ENCODE measurements at places on chromosomes 11 and 22.

DNA sequence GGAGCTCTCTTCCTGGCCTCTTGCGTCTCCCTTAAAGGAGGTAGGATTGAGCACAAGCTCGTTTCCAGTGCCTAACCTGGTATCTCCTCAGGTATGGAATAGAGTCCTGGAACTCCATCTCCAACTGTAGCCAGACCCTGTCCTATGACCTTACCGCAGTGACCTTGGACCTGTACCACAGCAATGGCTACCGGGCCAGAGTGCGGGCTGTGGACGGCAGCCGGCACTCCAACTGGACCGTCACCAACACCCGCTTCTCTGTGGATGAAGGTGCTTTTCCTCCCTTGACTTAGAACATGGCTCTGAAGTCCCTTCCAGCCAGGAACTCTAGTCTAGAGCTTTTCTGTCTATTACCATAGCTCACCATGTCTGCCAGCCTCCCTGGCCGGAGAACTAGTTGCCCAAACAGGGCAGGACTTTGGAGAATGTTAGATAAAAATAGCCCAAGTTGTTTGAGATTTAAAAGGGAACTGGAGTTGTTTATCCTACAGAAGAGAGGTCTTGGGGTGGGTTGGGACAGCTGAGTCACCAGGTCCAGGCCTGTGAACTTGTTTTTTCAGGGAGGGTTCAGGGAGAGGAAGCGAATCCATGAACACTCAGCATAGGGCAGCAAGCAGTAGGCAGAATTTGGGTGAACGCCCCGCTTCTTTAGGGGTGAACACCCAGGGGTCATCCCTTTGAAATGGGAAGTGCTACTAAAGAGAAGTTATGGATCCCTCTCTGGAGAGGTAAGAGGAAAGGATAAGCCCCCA, 3.3 kb downstream of the IL10RA start:
- DNase-seq: no peak

- DNase-seq: no peak
These were observed 62.6 kb upstream of the PTPRJ start for GRCh38 chr11:47917599-47918369.

GRCh38 chr11:66723693-66724092, 5.3 kb downstream of the SPTBN2 start:
- no peak for DNase-seq

GRCh38 chr11:109733245-109733644, 311.3 kb downstream of the C11orf87 start:
- no peak for DNase-seq

DNA sequence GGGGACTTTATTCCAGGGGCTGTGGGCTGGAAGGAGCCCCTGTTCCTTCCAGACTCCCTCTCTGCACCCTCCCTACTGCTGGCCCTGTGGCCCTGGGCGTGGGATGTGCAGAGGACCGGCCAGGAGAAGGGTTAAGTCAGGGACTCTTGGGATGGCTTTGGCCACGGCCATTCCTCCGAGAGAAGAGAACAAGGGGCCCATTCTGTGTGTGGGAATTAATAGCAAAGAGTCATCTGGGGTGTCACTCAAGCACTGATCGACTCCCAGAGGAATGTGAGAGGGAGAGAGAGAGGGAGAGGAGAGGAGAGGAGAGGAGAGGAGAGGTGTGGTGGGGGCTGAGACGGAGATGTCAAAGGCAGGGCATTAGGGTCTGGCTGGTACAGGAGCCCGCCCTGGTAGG, 14.2 kb upstream of the SOX10 start:
- no peak for DNase-seq

DNA sequence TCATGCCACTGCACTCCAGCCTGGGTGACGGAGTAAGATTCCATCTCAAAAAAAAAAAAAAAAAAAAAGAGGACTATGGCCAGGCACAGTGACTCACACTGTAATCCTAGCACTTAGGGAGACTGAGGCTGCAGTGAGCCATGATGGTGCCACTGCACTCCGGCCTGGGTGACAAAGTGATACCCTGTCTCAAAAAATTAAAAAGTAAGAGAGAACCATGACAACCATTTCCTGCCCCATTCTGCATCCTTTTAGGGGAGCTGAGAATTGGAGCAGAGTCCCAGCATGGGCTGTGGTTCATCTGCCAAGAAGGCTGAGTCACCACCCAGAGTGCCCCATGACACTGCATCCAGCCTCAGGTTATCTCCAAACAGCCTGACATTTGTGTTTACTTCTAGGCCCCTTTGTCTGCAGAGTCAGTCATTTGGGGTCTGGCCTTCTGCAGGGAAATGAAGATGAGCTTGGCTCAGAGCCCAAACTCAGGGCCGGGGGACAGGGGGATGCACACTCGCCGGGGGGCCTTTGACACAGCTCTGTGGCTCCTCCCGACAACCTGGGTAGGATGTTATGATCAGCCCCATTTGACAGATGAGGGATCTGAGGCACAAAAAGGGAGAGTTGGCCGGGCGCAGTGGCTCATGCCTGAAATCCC, 4.7 kb downstream of the CSDC2 start:
- DNase-seq: no peak

DNA sequence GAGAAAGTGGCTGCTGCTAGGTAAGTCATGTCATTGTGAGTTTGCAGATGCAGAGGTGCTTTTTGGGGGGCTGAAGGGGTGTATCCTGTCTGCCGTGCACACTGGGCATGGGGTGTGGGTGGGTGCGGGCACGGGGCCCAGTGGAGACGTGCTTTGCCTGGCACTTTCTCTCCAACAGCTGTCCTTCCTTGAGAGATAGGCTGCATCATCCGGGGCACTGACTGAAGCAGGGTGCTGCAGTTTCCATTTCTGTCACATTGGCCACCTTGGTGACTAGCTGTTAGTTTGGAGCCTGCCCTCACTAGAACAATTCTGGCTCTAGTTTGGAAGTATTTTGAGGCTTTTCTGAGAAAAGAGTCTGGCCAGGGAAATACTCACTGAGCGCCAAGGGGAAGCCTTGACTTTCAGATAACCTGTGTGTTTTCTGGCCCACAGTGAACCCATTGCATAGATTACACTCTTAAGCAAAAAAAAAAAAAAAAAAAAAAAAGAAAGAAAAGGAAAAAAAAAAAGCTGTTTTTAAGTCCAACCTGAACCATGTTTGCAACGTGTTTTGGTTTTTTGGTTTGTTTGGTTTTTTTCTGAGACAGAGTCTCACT, 219.2 kb downstream of the NAV2 start:
- no peak for DNase-seq

DNA sequence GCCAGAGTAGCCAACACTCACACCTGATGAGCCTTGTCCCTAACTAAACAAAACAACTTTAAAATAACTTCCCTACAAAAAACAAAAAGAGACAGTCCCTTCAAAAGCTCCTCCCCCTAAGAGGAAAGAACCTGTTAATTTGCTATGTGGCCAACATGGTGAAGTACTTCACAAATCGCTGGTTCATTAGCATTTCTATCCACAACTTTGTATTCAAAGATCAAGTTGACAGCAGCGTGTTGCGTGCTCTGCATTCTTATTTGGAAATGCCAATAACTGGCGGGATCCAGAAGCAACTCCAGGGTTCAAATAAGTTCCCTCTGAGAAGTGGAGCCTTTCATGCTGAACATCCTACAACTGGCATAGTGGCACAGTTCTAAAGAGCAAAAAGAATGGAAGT, 48.6 kb downstream of the CADM1 start:
- no peak for DNase-seq

DNA sequence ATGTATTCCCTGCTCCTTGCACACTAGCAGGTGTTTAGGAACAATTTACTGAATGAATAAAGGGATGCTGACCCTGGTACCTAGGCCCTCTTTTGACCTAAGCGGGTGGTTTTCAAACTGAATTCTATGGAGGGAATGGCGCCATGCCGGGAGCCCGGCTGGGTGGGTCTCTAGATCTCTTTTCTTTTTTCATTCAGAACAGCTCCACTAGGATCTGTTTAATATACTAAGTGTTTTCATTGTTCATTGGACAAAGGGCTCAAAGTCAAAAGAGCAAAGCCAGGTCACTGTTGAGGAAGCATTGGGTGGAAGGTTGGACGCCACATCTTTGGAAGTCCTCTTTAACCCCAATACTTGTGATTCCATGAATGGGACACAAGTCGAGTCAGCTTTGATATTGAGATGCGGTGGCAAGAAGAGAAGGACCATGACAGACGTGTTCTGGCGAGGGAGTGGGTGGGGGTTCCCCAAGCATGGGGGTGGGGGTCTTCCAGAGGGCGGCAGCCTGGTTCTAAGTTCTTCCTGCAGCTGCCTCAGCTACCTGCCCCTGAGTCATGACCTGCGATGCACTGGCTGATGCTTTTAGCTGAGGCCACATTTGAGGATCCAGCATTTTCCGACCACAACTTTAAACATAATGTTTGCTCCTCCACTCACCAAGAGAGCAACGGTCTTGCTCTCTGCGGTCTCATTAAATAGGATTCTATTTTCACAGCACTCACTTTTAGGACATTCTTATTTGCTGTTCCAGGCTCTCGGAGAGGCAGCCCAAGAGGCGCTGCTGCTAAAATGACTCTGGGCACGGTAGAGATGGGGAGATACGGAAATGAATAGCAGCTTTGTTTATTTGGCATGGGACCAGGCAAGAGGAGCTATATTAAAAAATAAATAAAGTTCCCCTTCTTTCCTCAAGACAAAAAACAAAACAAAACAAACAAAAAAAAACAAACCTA, 100.6 kb downstream of the FBXO7 start:
- no peak for DNase-seq

GRCh38 chr11:65662799-65663638, at the start of gene RELA:
RELA (minus strand) TSS chr11:65662916; CDS start chr11:65662832, 84 bp downstream.
- DNase-seq: peak; percentile 86

DNA sequence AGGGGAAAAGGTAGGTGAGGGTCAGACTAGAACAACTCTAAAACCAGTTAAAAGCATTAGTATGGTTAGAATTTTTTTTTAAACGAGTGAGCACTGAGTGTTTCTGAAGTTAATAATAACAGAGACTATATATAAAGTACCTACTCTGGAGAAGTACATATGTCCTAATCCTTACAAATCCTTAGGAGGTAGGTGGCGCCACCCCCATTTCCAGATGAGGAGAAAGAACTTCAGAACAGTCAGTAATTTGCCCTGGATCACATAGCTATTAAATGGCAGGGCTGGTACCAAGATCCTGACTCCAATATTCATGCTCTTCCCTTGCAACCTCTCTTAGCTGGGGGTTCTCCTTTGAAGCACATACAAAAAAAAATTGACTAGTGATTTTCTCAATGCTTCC, 80.5 kb downstream of the CLPB start:
- no peak for DNase-seq

DNA sequence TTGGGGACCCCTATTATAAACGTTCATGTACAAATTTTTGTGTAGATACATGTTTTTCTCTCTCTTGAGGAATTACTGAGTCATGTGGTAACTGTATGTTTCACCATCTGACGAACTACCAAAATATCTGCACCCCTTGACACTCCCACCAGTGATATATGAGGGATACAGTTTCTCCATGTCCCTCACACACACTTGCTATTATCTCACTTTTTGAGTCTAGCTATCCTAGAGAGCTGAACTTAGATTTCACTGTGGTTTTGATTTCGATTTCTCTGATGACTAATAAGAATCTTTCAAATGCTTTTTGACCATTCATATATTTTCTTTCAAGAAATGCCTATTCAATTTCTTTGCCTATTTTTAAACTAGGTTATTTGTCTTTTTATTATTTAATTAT, 200.2 kb downstream of the PGR start:
- DNase-seq: no peak

GRCh38 chr11:76095891-76096290, 110.4 kb downstream of the WNT11 start:
- DNase-seq: no peak

GRCh38 chr11:33000181-33000580, 15.5 kb upstream of the DEPDC7 start:
- DNase-seq: no peak

GRCh38 chr11:78417175-78417887, at the start of gene GAB2:
GAB2 (minus strand) TSS chr11:78417820; CDS start chr11:78417720, 100 bp downstream.
- no peak for DNase-seq

DNA sequence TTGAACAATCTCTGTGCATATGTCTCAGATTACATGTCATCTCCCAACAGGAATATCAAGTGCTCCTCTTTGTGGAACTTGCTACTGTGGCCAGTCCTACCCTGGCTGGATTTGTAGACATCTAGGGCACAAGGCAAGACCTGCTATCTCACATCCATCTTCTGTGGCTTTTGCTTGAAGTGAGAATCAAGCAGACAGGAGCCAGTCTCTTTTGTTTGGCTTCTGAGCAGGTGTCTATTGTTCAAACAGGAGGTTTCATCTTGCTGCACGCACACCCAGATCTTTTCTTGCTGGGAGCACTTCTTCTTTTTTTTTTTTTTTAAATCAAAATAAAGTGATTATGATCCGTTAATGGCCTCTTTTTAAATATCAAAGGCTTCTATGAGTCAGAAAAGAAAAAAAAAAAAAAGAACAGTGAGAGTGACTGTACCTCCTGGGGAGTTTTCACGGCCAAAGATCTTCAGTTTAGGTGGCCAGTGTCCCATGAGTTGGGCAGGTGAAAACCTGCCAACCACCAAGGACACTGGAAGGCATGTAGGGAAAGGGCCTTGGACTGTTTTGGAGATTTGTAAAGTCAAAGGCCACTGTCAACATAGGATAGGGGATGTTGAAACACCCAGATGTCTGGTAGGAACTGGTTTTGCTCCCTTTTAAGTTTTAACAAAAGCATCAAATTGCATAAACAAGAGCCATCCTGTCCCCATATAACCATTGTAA, 78.1 kb downstream of the CD44 start:
- no peak for DNase-seq

DNA sequence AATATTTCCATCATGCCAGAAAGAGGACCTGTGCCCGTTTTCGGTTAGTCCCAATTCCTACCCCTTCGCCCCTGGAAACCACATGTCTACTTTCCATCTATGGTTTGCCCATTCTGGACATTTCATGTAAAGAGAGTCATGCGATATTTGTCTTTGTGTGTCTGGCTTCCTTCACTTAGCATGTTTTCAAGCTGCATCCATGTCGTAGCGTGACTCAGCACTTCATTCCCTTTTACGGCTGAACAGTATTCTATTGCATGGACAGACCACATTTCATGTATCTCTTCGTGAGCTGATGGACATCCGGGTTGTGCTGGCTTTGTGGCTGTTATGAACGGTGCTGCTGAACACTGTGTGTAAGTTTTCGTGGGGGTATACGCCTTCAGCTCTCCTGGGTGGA, 43.4 kb downstream of the SCUBE1 start:
- DNase-seq: no peak

DNA sequence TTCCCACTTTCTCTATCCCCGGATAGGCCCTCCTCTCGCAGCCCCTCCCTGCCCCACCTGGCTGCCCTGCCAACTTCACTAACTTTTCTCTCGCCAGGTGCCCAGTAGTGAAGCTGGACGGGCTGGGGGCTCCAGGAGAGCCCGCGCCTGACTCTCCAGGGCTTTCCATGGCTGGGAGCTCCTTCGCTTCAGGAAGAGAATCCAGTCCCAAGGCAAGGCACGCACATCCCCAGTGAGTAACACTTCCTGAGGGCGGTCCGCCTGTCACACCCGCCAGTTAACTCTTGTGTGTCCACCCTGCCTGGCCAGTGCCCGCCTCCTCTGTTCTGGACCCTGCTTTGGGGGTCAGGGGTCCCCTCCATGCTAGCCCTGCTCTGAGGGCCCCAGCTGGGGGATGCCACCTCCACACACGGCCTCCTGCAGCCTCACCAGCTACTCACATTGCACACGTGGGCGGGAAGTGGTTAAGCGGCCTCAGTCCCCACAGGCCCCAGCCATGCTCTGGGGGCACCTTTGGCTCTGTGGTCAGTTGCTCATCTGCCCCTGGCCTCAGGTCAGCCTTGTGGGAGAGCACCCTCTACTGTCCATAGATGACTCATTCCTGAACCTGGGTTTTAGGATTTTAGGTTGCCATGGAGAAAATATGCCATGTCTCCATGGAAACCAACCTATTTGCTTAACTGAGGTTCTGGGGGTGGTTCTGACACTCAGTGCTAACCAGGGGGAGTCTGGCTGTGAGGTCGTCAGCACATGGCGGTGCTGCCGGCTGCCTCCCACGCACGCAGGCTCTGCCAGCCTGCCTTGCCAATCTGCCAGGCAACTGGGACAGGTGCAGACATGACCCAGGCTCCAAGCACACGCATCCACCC, at the start of gene RIN1:
Gene RIN1 (minus strand): TSS at position 201 of the 869 bp plus-strand sequence. CDS start 32 bp downstream, at position 169.
- no peak for DNase-seq

Data from activated CD4-positive, alpha-beta T cell treated with anti-CD3 and anti-CD28 coated beads for 1 hour (primary cell).